ENCODE measurements at places on chromosomes 6 and 20. TPM values are rescaled to one million over a fixed set of nuclear protein-coding genes. Genes with fewer than 3 reads are reported as not detected.

DNA sequence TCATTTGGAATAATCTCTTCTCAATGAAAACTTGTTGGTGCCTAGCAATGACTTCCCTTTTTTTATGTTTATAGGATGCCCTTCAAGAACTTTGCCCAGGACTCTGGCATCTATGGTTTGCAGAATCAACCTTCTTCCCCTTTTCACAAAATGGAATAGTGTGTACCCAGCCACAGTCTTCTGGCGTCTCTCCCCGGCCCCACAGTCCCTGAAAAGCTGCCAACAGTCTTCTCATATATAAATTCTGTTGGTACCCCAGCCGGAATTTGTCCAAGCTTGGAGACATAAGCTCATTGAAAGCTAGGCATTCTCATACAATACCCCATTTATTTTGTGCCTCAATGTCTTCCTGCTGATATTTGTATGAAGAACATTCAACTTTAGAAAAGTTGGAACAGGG lies 26.4 kb upstream of the MCM3 start:
- DNase-seq = no peak

HLA-DPA1 gene
- total RNA-seq = 321 TPM

GTSF1L gene
- not detected for total RNA-seq

DNA sequence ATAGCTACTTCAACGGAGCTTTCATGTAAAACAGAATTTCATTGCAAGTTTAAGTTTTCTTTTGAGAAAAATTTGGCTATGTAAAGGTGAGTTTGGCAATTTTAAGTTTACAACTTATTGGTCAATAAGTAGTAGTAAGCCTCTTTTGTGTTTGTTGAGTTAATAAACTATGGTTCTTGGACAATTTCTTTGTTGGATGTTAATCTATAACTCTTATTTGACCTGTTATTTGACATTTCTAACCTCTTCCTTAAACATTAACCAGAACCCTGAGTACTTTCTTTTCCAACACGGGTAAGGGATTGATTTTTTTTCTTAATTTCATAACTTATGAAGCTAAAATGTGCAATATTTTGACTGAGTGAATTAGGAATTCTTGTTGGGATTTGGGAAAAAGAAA lies 354.4 kb downstream of the PRKN start:
- no peak for DNase-seq

- DNase-seq = no peak
Observed at GRCh38 chr6:26520237-26520849, 17.8 kb upstream of the HMGN4 start.

DNA sequence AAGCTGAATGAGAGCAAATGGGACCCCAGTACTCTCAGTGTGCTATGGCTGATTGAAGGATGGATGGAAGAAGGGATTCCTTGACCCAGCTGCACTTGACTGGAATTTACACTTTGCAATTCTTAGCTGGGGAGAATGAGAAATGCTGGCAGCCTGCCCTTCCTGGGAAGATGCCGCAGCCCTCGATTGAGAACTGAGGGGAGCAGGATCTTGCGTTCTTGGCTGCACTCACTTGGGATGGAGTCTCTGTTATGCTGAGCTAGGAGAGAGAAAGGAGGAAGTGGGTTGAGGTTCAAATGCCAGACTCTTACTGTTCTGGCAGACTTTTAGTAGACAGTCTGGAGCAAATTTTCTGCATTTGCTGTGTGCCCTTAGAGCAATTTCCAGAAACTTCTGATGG lies 221.2 kb downstream of the FNDC1 start:
- peak; percentile 46 for DNase-seq

DNA sequence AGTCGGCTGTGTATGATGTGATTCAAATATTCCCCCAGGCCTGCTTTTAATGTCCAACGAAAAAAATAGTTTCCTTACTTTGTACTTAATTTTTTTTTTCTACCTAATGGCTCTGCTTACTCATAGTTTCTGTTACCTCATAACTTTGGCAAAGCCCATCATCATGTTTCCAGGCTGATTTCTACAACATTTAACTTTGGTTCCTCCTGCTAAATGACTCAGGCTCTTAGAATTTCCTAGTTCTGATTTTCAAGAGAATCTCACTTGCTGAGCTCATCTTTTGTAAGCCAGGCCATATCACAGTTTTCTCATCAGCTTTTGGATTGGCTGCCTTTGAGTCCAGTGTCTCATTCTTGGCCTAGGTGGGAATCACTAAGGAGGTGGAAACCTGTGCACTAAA lies 323.1 kb downstream of the HDGFL1 start:
- DNase-seq = no peak

DNA sequence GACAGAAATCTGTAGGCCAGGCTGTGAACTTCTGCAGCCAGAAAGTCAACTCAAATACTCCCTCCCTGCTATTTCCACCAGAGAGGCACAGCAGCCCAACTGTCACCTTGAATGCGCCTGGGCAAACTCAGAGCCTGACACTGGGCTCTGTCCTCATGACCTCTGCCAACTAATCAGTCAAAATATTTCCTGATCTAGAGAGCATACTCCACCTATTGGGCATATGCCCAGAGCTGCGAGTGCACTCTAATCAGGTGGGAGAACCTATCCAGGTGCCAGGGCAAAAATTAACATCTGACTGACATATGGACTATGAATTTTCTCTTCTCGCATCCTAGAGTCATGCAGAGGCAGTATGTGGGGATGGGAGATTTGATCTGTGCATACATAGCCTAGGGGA lies 406.3 kb upstream of the RUNX2 start:
- DNase-seq = no peak

DNA sequence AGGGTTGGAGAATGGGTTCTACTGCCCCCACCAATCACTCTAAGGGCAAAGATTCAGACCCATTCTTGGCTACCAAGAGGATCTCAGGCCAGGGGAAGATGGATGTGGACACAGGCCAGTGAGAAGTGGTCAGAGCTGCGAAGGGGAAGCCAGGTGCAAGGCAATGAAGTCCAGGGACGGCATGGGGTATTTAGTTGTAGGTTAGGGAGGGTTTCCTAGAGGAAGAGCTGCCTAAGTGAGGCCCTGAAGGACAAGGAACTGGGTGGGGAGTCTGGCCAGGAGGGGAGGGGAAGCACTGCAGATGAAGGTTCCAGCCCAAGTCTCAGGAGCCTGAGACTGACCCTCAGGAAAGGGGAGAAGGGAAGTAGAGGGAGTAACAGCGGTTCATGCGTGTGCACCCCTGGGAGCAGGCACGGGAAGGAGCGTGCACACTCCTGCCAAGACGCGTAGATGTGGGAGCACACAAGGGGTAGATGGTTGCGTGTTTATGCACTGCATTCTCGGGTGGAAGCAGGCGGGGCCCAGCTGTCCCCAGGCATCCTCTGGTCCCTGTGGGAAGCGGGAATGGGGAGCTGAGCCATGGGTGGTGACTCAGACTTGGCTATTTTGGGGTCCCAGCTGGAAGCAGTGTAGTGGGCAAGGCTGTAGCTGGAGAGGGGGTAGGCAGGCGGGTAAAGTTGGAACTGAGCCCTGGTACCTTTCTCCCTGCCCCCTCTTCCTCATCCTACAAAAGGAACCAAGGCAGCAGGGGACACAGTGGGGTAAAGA lies 3.3 kb downstream of the ACTL10 start:
- no peak for DNase-seq

- no peak for DNase-seq
Observed at GRCh38 chr6:49978332-49979226, 9.2 kb upstream of the DEFB113 start.

DNA sequence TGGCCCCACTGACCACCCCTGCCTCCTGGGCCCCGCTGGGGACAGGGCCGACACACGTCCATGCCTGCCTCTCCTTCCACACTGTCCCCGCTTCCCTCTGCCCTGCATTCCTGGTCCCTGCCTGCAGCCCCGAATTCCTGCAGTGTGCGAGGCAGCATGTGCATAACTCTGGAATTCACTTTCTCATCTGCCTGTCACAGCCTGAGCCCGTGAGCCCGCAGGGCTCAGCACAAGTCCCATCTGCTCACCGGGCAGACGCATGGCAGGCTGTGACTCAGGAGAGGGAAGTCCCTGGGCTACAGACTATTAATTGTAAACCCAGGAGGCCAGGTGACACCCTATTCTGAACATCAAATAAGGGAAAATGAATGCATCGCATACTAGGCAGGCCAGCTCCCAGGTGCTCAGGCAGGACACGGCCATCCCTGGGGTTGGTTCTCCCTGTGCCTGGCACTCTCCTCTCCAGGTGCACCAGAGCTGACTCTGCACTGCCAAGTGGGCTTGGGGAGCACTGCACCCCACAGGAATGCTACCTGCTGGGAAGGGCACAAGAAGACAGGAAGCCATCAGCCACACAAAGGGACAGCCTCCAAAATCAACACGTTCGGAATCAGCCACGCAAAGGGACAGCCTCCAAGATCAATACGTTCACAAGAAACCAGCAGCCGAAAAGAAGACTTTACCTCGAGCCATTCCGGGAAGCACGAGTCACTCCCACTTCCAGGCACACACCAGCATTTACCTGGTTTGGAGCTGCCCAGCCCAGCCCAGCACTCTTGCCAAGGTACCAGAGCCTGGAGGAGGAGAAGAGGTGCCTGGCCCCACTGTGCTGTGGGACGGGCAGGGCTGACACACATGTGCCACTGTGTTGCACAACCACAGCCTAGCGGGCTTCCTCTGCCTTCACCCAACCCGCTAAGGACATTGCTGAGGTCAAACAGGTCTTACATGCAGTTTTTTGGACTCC lies 65.9 kb downstream of the DLL1 start:
- peak; percentile 43 for DNase-seq

DNA sequence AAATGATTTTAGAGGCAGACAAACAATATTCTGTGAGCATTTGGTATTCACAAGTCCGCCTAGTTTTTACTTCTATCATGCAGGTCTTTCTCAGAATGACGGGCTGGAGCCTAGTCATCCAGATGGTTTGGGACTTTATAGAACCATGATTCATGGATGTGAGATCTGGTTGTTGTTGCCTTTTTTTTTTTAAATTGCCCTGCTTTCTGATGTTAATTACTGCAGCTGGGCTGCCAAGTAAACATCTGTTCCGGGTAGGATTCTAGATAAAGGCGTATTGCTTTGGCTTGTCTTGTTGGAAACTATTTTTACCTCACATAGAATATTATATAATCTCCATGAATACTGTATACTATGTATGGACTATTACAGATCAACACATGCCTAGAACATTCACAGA lies 58.1 kb downstream of the RNF217 start:
- peak; percentile 51 for DNase-seq

- DNase-seq = no peak
Observed at GRCh38 chr20:36205026-36205425, 31.3 kb upstream of the AAR2 start.

- DNase-seq = peak; percentile 75
Observed at GRCh38 chr6:125363039-125363823, 61.5 kb upstream of the HDDC2 start.

- DNase-seq = no peak
Observed at GRCh38 chr6:85124472-85125354, 325.2 kb upstream of the NT5E start.

DNA sequence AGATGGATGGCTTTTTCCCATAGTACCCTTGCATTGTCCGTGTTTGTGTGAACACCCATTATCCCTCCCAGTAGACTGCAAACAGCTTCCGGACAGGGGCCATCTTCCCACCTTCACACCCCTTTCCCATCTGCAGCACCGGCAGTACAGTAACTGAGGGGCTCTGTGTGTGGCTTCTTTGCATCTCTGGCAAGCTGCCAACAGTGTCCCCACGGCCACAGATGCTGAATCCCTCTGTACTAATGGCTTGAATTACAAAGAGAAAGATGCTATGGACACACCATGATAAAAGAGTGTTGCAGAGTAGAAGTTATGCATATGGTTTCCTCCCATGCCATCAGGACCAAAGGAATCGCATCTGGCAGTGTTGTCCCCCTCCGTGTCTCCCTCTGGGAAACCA lies 101.1 kb upstream of the CDYL start:
- no peak for DNase-seq

PSMG4 gene
- total RNA-seq = 14.0 TPM

All from lung (tissue), 17 donors.